ENCODE measurements at places on chromosomes 11 and 22. TPM values are rescaled to one million over a fixed set of nuclear protein-coding genes. Genes with fewer than 3 reads are reported as not detected.
A peak's percentile ranks its signal among the peaks of the same experiment; 100 is the strongest.

Gene FGF19
- not detected for total RNA-seq

Gene C11orf21
- 1.3 TPM for total RNA-seq

Gene TESMIN
- total RNA-seq = 23.5 TPM

Gene CALCA
- total RNA-seq = not detected

Gene GRIA4
- 36.6 TPM for total RNA-seq

Gene CFL1
- total RNA-seq = 1,709 TPM

Gene ARVCF
- total RNA-seq = 64.3 TPM

Gene STIP1
- 244 TPM for total RNA-seq

Gene C11orf42
- total RNA-seq = not detected

Gene SLC5A1
- 0.45 TPM for total RNA-seq

GRCh38 chr11:45662665-45663485 lies 2.5 kb downstream of the CHST1 start:
- peak; percentile 94 for DNase-seq

DNA sequence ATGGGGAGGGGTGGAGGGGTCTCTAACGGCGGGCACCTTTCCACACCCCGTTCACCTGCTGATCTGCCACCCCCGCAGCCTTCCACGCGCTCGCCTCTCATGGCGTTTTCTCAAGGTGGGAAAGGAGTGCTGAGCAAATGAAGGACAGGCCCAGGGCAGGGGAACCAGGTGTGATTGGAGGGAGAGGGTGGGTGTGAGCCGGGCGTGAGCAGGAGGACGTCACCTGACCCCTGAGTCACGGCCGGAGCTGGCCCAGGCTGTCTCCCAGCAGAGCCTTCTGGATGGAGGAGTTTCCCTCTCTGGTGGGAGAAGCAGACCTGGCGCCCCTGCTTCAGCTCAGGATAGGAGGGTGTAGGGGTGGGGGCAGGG lies 14.0 kb upstream of the ARHGAP8 start:
- DNase-seq = no peak

GRCh38 chr11:11882539-11882938 lies 40.8 kb downstream of the USP47 start:
- no peak for DNase-seq

DNA sequence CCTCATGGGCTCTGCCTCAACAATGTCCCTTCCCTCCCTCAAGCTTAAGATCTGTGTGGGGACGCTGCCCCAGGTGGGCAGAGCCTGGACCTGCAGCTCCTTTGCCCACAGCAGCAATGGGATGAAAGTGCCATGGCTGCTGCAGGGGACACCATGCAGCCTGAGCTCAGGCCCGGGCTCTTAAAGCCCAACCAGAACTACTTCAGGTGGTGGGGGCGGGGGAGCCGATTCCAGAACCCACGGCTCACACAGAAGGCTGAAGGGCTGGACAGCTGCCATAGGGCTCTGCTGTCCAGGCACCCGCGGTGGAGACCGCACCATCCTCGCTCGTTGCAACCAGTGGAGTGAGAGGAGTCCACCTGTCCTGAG lies 12.5 kb downstream of the CHID1 start:
- peak; percentile 32 for DNase-seq

DNA sequence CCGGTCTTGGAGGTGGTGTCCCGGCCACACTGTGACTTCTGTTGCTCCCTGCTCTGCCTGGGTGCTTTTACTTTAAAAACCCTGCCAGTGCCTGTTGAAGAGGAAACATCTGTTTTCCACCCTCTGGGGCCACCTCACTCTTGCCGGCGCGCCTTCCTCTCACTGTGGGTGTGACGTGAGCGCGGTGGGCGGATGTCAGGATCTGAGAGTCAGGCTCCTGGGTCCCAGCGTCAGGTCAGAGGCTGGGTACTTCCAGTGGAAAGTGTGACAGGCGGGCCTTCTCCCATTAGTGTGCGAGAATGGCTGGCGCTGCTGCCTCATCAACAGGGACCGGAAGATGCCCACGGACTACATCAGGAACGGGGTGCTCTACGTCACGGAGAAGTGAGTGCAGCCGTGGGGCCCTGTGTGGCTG lies 54.2 kb downstream of the GRAMD4 start:
- no peak for DNase-seq

DNA sequence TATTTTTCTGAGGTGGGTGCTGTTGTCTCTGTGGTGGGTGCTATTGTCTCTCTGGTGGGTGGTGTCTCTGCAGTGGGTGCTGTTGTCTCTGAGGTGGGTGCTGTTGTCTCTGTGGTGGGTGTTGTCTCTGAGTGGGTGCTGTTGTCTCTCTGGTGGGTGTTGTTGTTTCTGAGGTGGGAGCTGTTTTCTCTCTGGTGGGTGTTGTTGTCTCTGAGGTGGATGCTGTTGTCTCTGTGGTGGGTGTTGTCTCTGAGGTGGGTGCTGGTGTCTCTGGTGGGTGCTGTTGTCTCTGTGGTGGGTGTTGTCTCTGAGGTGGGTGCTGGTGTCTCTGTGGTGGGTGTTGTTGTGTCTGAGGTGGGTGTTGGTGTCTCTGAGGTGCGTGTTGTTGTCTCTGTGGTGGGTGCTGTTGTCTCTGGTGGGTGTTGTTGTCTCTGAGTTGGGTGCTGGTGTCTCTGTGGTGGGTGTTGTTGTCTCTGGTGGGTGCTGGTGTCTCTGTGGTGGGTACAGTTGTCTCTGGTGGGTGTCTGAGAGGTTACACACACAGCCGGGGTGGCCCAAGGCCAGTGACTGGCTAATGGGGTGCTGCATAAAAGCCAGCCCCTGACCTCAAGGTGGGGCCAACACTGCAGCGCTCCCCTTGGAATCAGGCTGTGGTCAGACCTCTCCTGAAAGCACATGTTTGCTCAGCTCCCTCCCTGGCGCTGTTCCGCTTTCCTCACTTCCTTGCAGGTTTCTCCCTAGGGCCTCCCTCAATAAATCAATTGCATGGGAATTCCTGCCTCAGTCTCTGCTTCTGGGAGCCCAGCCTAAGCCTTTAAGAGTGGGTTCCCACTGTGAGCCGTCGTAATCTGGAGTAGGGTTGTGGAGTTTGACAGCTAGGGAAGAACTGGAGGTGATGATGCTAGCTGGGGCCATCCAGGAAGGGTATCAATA lies 31.0 kb upstream of the XBP1 start:
- DNase-seq = no peak

DNA sequence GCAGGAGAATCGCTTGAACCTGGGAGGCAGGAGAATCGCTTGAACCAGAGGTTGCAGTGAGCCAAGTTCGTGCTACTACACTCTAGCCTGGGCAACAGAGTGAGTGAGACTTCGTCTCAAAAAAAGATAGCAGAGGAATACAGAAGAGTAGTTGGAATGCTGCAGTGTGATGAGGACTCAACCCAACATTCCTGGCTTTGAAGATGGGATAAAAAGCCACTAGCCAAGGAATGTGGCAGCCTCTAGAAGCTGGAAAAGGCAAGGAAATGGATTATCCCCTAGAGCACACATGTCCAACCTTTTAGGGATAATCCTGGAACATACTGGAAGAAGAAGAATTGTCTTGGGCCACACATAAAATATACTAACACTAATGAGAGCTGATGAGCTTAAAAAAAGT lies 13.9 kb downstream of the SLC25A17 start:
- no peak for DNase-seq

DNA sequence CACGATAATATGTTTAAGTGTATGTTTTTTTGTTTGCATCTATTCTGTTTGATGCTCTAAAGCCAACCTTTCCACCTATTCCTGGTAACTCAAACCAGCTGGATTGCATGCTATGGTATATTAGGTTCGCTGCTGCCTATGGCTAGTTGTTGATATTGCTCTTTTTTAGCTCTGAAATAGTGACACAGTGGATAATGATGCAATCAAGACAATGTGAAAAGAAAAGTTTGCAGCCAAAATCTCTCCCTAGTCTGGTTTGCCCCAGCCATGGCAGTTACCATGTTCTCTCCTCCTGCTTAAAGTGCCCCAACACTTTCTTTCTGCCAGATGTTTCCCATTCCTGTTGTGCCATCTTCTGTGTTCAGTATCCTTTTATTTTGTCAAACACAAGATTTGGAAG lies 269.7 kb downstream of the DYNC2H1 start:
- DNase-seq = no peak

DNA sequence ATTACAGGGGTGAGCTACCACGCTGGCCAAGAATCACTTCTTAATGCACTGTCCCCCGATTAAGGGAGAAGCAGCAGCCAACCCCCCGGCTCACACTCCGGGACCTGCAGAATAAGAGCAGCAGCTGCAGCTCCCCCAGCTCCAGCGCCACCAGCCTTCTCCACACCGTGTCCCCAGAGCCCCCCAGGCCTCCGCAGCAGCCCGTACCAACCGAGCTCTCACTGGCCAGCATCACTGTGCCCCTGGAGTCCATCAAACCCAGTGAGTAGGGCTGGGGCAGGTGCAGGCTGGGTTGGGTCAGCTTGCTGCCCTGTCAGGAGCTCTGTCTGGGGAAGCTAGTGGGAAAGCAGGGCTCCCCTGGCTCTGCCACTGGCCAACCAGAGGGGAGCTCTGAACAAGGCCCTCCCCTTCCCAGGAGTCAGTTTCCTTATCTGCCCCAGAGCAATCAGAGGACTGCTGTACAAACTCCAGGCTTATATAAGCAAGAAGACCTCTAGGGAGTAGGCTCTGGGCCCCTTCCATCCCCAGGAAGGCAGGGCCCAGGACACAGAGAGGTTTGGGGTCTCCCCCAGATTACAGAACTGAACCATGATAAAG lies 8.5 kb upstream of the SH3BP1 start:
- peak; percentile 55 for DNase-seq

GRCh38 chr11:118522571-118523072 lies 4.7 kb upstream of the TTC36 start:
- DNase-seq = peak; percentile 62

DNA sequence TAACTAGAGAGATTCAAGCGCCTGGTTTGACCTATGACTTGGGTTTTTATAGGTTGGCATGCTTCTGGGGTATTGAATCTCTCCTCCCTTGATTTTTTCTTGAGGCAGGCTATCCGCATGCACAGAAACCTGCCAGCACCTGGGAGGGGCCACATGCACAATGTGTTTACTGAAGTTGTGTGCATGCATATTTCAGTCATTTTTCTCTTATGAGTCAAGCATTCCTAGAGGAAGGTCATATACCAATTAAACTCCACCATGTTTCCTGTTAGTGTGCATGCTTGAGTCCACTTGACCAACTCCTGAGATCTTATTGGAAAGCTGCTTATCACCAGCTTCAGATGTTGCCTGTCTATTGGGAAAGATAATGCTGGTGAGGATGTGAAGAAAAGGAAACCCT lies 1718.4 kb downstream of the LRRC4C start:
- no peak for DNase-seq

GRCh38 chr11:70326365-70326811 lies 55.9 kb downstream of the PPFIA1 start:
- no peak for DNase-seq

- no peak for DNase-seq
Measured at GRCh38 chr22:46175631-46176030, 25.3 kb downstream of the PPARA start.

DNA sequence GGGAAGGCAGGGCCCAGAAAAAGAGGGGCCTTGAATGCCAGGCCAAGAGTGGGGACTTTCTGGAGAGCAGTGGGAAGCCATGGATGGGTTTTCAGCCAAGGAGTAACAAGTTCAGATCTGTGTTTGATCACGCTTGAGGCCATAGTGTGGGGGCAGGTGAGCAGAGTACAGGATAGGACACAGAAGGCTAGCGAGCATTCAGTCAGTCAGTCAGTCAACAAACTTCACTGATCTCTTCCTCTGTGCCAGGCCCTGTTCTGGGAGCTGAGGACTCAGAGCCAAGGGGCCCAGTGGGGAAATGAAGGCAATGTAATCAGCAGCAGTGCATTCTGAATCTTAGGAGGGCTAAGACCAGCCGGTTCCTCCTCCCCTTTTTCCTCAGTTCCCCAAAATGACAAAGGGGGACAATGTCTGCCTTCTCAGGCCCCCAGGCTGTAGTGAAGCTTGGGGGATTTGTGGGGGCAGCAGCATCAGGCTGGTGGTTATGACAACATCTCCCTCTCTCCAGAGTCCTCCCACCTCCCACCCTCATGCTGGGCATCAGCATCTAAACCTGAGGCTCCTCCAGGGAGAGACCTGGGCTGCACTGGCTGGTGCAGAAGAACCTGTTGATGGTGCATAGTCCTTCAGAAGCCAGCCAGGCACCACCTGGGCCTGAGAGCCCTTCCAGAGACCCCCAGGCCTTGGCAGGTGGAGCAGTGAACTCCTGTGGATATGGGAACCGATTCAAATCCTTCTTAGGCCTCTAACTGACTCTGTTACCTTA lies 42.9 kb upstream of the TPBGL start:
- DNase-seq = no peak

DNA sequence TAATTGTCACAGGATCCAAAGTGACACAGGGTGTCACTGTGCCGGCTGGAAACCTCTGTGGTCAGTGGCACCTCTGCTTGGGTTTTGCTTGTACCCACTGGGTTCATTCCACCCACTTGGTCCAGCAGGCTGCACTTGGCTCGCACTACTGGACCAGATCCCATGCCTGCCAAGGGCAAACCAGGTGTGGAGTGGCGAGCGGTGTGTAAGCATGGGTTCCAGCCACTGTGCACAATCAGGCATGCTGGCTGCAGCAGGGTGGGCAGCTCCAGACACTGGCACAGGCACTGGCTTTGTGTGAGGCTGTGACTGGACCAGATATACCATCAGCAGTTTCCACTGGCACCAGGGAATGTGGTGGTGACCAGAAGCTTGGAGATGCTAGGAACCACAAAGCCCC lies 261.4 kb downstream of the KCNA4 start:
- DNase-seq = no peak

DNA sequence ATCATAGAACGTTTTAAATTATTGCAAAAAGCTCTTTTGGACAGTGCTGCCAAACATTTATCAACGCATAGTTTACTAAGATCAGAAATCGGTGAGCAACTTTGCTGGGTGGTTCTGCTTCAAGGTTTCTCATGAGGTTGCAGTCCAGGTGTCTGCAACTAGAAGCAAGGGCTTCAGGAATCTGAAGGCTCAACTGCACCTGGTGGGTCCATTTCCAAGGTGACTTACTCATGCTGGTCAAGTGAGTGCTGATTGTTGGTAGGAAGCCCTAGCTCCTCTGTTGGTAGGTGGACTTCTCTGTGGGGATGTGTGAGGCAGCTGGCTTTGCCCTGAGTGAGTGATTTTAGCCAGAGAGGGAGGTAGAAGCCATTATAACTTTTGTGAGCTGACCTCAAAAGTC lies 22.5 kb downstream of the ARHGEF12 start:
- no peak for DNase-seq

- no peak for DNase-seq
Measured at GRCh38 chr11:81022057-81022456, 1581.2 kb upstream of the TENM4 start.

DNA sequence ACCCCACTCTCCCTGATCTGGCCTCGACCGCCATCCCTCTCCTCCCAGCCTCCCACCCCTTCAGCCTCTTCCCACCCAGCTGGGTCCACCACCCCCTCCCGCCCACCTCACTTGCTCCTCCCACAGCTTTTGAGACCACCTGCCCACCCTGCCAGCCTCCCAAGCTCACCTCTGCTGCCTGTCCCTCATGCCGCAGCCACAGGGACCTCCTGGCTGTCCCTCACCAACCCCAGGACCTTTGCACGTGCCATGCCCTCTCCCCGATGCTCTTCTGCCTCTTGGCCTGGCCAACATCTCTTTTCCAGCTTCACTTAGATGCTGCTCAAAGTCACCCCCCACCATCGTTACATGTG lies 6.5 kb downstream of the PNPLA5 start:
- DNase-seq = no peak

Data from cardiac muscle cell (in vitro differentiated cells and primary cell).